ENCODE measurements at places on chromosomes 2 and 18.

GRCh38 chr2:28360058-28360717 is 32.5 kb upstream of the FOSL2 start:
- no peak for DNase-seq

GRCh38 chr2:118986738-118987137 is 44.7 kb downstream of the MARCO start:
- DNase-seq, result no peak

DNA sequence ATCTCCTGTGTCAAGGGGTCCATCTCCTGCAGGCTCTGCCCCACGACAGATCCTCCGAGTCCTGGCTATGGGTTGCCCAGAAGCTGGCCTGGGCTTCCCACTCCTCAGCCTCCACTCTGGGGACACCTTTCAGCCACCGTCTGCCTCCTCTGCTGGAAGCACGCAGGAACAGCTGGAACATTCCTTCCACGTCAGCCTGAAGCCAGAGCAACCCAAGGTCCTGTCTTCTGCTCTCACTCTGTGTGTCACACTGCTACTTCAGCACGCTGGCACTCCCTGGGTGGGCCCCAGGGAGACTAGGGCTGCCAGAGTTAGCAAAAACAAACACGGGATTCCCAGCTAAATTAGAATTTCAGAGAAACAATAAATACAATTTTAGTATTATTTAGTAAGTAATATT is 148.8 kb downstream of the HRH4 start:
- DNase-seq, result no peak

- no peak for DNase-seq
Observed at GRCh38 chr2:106708209-106708608, 177.8 kb downstream of the ST6GAL2 start.

DNA sequence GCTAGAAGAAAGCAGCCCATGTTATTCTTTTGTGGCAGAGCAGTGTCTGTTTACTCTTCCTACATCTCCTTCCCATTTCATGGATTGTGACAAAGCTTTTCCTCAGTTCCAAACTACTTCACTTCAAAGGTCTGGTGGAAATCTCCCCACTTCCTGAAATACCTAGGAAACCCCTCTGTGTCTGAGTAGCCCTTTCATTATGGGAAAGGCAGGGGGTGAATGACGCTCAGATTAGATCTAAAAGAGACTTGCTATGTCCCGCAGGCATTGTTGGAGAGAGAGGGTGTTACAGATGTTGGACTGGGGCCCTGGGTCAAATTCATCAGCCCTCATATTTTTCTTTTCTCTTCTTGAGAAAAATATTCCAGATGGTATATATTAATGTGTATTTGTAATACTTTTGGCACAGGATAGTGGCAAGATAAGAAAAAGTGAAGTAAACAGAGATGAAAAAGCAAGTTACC is 675.0 kb downstream of the IRS1 start:
- DNase-seq, result no peak

DNA sequence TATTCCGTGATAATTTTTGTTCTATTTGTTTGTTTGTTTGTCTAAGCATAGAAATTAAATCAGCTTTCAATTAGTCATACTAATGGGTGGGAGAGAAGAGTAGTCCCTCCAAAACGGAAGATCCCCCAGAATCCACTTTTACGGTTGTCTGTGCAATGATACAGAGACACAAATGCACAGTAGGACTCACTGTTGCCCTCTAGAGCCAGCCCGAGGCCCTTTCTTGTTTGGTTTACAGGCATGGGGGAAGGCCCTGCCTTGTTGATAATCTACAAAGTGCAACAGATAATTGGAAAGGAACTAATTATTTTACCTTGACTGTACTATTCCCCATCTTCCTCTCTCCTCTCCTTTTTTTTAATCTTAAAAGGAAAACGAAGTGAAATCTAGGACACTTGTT is 121.1 kb downstream of the ACOXL start:
- DNase-seq, result no peak

DNA sequence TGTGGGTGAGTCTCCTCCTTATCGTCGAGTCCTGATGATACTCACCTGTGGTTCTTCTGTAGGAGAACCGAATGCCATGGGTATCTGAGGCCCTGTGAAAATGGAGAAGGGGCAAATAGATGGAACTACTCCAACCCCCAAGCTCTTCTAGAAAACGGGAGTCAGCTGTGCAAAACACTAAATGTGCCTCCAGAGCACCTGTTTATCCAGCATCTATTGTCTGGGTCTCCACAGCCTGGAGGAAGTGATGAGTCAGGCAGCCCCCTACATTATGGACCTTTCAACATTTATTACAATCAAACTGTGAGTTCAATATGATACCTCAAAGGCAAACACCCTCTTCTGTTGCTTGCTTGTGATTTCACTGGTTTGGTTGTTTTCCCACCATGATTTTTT is 9.8 kb upstream of the LRRFIP1 start:
- no peak for DNase-seq

DNA sequence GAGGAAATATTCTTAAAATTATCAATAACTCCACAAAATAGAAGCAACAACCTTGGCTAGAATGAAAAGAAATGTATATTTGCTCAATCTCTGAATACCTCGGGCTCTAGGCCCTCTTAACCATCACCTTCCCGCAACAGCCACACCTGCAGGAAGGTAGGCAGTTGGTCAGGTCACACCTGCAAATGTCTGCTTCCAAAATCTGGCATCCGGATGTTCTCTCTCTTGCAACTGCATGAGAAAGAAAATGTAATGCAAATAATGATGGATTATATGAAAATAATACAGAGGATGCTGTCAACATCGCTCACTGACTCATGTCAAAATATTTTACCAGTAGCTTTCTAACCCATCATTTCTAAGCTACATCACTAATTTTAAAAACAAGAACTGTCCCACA is 148.3 kb downstream of the SATB2 start:
- no peak for DNase-seq

- DNase-seq, result peak; percentile 33
Observed at GRCh38 chr18:78293540-78293939, 686.1 kb upstream of the SALL3 start.

DNA sequence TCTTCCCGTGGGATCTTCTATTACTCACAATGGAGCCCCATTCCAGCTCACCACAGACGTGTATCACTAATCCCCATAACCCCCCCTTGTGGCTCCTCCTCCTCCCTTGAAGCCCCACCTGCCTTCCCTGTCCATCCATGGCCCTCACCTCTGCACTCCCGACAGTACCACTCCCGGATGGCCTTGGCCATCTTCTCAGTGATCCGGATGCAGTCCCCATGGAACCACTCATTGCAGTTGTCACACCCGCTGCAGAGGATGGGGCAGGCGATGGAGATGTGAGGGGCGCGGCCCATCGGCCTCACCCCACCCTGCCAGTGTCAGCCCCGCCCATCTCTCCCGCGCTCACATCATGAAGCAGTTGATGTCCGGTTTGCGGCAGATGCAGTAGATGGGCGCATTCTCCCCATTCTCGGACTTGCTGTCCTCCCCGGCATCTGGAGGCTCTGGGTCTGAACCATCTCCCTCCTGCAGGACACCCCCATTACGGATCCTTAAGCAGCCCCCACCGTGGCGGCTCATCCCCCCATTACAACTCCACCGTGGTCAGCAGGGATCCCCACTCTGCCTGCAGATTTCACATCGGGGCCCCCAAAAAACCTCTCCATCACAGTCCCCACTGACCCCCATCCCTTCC is 983 bp downstream of the CXXC1 start:
- peak; percentile 22 for DNase-seq

- DNase-seq, result no peak
Observed at GRCh38 chr2:81549646-81550045, 1245.1 kb upstream of the LRRTM1 start.

DNA sequence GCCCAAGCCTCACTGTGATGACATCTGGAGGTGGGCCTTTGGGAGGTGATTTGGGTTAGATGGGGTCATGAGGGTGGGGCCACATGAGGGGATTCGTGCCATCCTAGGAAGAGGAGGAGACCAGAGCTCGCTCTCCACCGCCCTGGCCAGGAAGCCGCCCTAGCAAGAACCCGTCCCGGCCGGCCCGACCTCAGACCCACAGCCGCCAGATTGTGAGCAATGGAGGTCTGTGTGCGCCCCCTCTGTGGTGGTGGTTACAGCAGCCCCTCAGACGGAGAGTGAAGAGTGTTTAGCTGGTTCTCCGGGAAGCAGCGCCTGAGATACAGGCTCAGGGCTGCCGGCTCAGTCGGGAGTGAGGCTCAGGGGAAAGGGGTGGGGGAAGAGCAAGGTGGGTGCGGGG is 83.3 kb downstream of the RTP5 start:
- DNase-seq, result no peak

GRCh38 chr2:229297247-229297646 is 26.2 kb upstream of the PID1 start:
- peak; percentile 1 for DNase-seq

DNA sequence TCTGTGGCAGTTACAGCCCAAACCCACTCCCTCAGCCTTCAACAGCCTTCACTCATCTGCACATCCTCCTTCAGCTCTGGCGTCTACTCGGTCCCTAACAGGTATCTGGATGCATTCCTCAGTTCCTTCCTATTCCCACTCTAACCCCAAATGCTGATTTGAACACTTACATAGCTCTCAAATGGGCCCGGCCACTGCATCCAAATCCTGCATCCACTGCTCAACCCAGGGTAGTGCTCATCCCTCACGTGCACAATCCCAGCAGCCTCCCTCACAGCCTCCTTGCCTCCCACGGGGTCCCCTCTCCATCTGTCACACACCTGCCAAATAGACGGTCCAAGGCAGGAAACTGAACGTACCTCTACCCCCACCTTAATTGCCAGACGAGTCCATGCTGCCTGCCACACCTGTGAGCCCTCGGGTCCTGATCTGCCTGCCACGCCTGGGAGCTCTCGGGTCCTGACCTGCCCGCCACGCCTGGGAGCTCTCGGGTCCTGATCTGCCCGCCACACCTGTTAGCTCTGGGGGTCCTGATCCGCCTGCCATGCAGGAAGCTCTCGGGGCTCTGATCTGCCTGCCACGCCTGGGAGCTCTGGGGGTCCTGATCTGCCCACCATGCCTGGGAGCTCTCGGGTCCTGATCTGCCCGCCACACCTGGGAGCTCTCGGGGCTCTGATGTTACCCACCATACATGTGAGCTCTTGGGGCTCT is 9.9 kb downstream of the OR6B3 start:
- no peak for DNase-seq

DNA sequence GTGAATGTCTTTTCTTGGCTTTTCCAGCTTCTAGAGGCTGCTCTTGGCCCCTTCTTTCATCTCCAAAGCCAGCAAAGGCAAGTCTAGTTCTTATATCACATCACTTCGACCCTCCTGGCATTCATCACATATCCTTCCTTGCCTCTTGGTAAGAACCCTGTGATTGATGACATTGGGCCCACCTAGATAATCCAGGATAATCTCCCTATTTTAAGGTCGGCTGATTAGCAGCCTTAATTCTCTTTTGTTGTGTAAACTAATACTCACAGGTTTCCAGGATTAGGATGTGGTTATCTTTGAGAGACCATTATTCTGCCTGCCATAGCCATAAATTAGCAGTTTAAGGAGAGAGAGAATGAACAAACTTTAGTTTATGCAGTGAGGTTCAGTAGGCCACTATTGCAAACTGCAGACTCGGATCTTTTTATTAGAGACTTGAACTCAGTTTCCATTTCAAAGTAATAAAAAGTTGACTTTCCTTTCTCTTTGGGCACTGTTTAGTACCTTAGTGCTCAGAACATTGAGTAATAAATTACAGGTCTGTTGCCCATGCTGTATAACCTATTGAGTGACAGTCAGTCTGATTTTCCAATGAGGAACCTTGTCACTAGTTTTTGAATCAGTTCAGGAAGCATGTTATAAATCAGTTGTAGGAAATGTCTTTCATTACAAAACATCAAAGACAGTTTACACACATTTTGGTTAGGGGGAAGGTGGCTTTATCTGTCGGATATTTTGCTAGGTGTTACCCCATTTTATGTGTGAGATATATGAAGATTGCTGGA is 4.5 kb downstream of the NDUFV2 start:
- DNase-seq, result no peak

- DNase-seq, result no peak
Observed at GRCh38 chr2:57711991-57712390, 334.6 kb upstream of the VRK2 start.

GRCh38 chr2:16395601-16396000 is 270.0 kb downstream of the CYRIA start:
- no peak for DNase-seq

DNA sequence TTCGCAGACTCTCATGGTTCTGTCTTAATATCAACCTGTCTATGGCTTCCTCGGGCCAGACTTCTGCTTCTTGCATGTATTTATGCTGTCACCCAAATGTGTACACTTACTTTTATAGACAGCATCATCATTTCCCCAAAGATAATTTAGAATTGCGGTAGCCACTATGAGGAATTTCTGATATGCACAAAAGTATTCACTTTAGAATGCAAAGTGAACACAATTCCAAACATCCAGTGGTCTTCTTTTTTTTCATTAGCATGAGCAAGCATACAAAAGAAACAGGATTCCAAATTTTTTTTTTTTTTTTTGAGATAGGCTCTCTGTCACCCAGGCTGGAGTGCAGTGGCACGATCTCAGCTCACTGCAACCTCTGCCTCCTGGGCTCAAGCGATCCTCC is 21.0 kb upstream of the MCFD2 start:
- no peak for DNase-seq

DNA sequence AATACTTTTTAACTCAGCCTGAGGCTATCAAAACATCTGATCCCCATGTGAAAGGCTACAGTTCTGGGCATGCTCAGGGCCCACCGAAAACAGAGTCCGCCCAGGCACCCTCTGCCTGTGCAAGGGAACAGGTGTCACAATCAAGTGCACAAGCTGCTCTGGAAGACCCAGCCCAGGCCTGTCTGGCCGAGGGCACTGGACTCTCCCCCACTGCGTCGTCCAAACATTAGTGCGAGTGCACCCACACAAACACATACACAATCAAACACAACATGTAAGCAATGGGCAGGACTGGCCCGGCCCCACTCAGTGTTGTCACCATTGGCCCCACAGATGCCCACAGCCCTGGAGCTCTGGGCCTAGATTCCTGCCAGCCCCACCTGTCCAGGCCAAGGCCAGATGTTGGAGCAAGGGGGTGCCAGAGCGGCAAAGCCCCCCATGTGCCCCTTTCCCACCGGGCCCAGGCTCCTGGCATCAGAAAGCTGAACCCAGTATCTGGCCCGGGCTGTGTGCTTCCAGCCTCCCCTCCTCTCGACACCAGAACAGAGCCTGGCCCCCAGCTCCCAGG is 617 bp upstream of the ALPG start:
- DNase-seq, result no peak

DNA sequence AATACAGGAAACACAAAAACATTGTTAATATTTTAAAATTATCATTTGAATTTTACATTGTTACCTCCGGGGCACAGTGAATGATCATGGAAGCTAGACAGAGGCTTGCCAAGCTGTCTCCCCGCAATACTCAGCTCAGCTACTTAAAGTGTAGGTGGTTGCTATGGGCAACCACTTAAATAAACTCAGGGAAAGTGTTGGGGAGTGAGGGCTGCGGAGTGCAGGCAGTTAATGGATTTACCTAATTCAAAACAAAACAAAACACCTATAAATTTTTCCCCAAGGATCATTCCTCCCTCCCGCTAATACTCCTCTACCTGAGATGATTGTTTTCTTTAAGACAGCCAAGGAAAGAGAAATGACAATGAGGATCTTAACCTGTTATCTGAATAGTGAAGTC is 349.5 kb downstream of the TGIF1 start:
- DNase-seq, result no peak

- no peak for DNase-seq
Observed at GRCh38 chr18:62479574-62479973, 43.3 kb upstream of the ZCCHC2 start.
